ENCODE measurements at places on chromosomes 4 and X.

- DNase-seq = peak; percentile 65
Observed at GRCh38 chr4:75995727-75996126, 5.0 kb upstream of the SDAD1 start.

- no peak for DNase-seq
Observed at GRCh38 chr4:164304861-164305260, 449.1 kb upstream of the SMIM31 start.

DNA sequence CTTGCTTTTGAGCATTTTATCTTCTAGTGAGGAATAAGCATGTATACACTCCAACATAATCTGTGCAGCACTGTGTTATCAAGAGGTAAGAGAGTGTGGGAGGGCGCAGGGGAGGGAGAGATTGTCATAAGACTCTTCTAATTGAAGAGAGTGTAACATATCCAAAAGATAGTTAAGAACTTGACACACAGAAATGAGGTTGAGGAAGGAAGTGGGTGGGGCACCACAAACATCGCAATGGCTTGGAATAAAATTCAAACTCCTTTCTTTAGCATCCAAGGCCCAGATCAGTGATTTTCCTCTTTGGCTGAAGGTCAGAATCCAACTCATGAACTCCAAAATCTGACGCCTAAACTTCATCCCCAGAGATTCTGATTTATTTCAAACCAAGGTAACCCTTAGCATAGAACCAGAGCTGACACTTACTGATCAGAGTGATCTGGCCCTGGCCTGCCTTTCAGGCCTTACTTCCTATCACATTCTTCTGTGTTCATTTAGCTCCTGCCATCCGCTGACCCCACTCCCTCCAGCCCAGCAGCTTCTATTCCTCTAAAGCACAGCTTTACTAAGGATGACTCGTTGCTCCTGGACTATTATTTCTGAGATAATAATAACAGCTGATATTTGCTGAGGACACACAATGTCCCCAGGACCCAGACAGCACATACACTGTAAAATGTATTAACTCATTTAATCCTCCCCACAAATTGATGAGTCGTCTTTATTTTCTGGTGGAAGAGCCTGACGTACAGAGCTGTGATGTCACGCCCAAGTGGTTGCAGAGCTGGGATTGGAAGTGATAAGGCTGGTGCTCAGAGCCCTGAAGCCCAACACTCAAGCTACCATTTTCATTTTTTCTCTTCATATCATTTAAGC is 10.6 kb upstream of the CTSO start:
- no peak for DNase-seq

- no peak for DNase-seq
Observed at GRCh38 chr4:186557486-186557885, 2.1 kb upstream of the MTNR1A start.

DNA sequence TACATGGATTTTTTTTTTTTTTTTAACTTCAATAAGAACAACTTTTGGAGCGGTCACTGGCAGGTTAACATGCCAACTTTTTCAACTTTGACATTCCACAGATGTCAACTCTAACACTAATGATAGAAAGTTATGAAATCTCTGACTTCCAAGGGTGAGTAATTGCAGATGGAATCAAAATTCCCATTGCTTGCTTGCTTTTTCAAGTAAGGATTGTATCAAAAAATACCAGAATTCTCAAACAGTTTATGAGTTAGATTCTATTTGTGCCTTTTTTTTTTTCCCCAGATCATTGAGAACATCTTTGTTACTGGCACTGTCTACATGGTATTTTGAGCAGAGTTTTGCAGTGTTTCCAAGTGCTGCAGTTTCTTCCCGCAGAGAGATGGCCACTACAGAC is 50.3 kb upstream of the OTUD4 start:
- no peak for DNase-seq

DNA sequence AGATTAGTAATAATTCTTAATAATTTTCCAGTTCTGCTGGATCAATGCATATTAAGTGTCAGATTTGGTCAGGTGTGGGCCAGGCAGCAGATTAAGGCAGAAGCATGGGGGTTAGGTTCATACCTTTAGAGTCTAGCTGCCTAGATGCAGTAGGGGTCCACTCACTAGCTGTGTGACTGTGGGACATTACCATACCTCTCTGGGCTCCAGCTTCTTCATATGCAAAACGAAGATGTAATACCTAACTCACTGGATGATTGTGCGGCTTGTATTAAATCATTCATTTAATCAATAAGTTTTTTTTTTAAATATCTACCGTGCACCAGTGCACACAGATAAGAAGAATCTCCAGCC is 1.4 kb downstream of the ANXA3 start:
- no peak for DNase-seq

- DNase-seq = no peak
Observed at GRCh38 chr4:22573198-22573597, 57.3 kb upstream of the ADGRA3 start.

- DNase-seq = peak; percentile 91
Observed at GRCh38 chr4:166198516-166199310, 325.7 kb downstream of the TLL1 start.

- DNase-seq = no peak
Observed at GRCh38 chr4:32429151-32429550, 1709.0 kb downstream of the PCDH7 start.

DNA sequence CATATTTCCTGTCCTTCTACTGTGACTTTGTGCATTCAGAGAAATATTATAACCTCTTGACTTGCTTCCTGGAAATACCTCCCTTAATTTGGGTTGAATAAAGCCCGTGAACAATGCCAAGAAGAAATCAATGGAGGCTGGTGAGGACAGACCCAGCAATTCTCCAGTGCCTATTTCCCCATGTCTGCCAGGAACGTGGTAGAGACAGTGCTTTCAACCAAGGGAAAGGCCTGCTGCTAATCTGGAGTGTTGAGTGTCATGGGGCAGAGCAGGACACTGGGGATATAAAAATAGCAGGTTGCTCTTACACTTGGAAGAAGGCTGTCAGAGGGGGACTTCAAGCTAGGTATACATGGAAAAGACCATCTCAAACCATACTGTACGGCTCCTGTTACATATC is 19.9 kb downstream of the TSC22D3 start:
- no peak for DNase-seq

DNA sequence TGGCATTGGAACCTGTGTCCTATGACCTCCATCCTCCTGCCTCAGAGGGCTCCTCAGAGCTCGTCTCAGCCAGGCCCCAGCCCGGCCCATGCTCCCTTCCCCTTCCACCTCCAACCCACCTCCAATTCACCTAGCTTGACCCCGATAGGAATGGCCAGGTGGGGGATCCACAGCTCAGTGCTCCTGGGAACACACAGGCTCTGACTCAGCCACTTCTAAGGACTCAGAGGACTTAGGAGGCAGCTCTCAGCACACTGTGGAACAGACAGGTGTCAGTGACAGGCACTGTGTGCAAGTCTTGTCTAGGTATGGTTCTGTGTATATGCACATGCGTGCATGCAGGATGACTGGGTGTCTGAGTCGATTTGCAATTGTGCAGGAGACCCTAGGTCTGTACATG is 44.8 kb downstream of the PJA1 start:
- DNase-seq = no peak

DNA sequence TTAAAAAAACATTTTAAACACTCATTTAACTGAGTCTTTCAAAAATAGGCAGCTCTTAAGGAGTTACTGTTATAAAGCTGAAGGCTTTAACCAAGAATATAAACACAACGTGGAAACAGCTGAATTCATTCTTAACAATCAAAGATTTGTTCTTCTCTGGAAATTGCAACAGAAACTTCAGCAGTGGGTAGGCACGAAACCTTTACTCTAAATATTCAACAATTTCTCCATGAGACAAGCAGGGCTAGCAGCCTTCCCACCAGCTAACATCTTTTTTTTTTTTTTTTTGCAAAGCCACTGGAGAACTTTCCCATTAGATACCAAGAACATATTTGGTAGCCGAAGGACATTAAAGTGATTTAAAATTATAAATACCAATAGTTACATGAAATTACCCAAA is 78.2 kb upstream of the PRSS48 start:
- DNase-seq = no peak

GRCh38 chrX:48540480-48540879 is 966 bp downstream of the TBC1D25 start:
- peak; percentile 31 for DNase-seq

DNA sequence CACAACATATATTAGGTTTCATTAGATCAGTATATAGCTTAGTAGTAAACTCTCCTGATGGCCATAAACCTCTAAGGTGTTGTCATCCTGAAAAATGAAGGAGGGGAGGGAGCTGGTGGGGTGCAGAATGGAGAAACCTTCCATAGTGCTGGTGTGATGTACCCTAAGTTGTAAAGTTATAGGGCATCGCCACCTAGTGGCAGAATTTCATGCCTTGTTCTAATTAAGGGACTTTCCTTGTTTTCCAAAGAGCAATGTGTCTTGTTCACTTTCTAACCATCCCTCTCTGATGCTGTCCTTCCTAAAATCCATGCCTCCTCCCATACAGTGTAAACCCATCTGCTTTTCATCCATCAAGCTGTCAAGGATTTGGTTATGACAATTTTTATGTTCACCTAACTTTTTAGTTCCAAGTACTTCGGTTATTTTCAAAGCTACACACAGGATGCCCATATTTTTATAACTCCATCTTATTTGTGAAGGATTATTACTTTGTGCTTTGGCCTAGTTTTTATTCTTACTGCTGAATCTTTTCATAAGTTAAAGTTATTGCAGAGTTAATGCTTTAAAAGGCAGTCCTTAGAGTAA is 4.5 kb downstream of the NBDY start:
- DNase-seq = peak; percentile 39

- no peak for DNase-seq
Observed at GRCh38 chr4:205097-205756, 80.9 kb downstream of the ZNF718 start.

- peak; percentile 59 for DNase-seq
Observed at GRCh38 chrX:109600237-109600651, 24.7 kb downstream of the KCNE5 start.

GRCh38 chrX:117995378-117995777 is 121.2 kb downstream of the KLHL13 start:
- DNase-seq = no peak

DNA sequence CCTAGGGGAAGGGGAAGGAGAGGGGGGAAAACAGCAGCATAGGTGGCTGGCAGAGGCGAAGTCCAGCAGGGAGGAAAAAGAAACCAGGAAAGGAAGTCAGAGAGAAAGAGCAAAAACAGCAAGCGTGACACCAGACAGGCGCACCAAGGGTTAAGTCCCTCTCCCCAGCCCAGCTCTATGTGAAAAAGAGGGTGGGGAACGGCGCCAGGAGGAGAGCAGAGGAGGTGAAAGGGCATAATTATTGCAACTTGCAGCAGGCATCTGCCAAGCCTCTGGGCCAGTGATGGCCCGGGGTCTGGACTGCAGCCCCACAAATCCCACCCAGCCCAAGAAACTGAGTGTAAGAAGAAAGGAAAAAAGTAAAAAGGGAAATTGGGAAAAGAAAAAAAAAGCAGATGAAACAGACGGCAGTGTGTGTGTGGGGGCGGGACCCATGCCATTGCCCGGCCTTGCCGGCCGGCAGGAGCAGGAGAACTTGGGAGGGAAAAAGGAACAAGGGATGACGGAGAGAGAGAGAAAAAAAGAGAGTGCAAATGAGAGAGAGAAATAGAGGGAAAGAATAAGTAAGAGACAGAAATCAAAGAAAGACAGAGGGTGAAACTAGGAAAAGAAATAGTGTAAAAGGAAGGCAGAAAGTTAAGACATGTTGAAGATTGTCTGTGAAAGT is 14.1 kb upstream of the RHOXF2 start:
- peak; percentile 57 for DNase-seq

DNA sequence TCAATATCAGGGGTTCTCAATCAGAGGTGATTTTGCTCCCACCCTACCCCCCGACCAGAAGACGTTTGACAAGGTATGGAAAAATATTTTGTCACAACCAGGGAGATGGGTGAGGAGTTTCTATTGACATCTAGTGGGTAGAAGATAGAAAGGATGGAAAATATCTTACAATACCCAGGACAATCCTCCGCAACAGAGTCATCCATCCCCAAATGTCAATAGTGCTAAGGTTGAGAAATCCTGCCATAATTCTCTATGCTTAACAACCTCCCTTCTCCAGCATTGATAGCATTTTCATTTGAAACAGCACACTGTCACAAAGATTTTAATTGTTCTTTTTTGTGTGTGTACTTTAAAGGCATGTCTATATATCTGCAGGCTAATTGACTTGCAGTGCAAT is 890.5 kb downstream of the PDHA2 start:
- no peak for DNase-seq

DNA sequence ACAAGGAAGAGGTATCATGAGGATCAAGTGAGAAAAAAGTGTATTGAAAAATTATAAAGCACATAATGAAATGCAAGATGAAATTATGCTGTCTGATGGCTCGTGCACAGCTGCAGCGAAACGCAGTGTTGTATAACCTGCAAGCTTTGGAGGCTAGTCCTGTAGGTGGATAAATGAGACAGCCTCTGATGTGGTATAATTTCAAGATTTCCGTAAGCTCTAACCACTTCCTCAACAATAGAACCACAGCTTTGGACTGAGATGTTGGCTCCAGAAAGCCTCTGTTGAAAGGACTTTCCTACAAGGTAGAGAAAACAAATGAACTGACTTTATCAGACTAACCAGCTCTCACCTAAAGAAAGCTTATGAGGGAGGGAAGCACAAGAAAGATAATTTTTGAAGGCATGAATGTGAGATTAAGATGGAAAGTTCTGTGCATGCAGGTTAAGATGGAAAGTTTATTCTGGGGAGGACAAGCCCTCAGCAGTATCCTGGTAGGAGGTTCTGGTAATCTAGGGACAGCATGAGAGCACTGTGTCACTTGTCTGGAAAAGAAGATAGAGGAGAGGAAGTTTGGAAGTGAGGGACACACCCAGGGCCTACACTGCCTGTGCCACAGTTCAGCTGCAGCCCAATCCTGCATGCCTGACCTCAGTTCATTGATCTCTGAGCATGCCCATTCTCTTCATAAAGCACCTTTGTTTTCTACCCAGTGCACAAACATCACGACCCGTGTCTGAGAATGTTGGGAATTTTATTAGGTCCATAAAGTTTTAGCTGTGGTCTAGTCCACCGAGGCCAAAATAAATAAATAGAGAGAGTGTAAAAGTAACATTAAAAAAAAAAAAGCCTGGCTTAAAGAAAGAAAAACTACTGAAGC is 161.5 kb upstream of the SFRP2 start:
- DNase-seq = no peak

DNA sequence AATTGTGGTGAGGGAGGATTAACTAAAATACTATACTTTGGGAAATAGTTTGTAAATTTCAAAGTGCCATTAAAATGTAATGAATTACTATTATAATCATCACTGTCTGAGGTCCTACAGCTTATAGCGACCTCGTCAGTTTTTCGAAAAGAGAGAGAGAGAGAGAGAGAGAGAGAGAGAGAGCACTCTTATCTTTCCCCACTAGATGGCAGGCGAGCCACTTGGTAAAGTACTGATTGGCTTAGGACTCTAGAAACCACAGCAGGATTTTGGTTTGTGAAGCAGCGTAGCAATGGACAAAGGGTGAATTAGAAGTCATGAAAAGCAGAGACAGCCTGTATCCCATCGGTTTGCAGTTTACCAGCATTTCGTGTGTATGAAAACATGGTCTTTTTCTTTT is 52.5 kb downstream of the LINC00632 start:
- DNase-seq = peak; percentile 72

DNA sequence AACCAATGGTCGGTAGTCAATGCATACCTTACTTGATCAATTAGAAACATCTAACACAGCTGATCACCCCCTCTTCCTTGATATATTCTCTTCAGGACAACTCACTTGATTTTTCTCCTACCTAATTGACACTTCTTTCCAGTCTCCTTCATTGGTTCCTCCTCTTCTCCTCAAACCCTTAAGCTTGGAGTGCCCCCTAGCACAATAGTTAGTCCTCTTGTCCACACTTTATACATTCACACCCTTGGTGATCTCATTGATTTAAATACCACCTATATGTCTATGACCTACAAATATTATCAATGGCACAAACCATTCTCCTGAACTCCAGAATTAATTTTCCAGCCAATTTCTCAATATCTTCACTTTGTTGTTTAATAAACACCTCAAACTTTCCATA is 724.0 kb downstream of the ADGRL3 start:
- no peak for DNase-seq

All from ELF-1 (cell line).